ENCODE measurements at places on chromosomes 5 and 9. TPM values are rescaled to one million over a fixed set of nuclear protein-coding genes. Genes with fewer than 3 reads are reported as not detected.

The GAPT gene
- not detected for total RNA-seq

The LCNL1 gene
- 1.1 TPM for total RNA-seq

The ZCCHC9 gene
- total RNA-seq = 23.8 TPM

The CNTNAP3 gene
- 6.4 TPM for total RNA-seq

The BARHL1 gene
- total RNA-seq = not detected

The TNPO1 gene
- 322 TPM for total RNA-seq

The IFNB1 gene
- not detected for total RNA-seq

The CSF1R gene
- 0.69 TPM for total RNA-seq

The MOB3B gene
- total RNA-seq = 0.17 TPM

The POU5F2 gene
- total RNA-seq = 1.2 TPM

The RASGRF2 gene
- 1.2 TPM for total RNA-seq

The LRRC19 gene
- total RNA-seq = not detected
